ENCODE measurements at places on chromosomes 3 and 15. TPM values are rescaled to one million over a fixed set of nuclear protein-coding genes. Genes with fewer than 3 reads are reported as not detected.

DNA sequence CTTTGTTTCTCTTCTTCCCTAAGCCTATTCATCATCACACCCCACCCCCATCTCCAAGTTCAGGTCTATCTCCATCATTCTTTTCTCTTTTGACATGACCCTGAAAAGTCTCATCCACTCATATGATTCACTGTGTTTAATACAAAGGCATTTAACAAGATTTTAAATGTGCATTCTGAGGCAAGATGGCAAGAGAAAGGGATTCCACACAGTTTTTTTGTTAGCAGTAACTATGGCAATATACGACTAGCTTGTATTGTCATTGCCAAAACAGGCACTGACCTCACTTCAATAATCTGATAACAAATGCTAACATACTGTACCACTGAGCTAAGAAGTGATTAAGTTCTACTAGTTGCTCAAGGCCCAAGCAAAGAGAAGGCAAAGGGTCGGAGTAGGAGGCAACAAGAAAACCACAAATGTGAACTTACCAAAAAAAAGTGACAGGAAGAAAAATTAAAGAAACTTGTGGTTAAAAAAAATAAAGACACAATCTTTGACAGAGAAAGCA, 53.2 kb downstream of the FBN1 start:
- DNase-seq = peak; percentile 61

DNA sequence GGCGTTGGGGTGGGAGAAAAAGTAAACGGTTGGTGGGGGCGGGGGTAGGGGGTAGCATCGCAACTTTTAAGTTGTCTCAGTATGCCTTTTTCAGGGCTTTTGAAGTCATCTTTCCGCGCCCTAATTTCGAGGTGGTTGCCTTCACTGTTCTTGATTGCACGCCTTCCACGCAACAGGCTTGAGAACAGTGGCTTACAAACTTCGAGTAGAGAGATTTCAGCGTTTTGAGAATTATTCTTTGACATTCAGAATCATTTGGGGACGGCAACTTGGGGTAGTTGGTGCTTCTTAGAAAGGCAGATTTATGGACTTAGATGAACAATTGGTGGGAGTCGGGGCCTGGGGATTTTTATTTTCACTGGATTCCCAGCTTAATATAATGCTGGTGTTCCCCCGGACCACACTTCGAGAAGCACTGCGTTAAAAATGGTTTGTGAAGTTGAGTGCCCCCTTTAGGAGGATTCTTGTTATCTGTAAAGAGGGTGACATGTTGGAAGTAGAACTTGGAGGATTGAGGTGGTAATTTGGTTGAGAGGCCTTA, 880 bp downstream of the PPP4R2 start:
- peak; percentile 74 for DNase-seq

DNA sequence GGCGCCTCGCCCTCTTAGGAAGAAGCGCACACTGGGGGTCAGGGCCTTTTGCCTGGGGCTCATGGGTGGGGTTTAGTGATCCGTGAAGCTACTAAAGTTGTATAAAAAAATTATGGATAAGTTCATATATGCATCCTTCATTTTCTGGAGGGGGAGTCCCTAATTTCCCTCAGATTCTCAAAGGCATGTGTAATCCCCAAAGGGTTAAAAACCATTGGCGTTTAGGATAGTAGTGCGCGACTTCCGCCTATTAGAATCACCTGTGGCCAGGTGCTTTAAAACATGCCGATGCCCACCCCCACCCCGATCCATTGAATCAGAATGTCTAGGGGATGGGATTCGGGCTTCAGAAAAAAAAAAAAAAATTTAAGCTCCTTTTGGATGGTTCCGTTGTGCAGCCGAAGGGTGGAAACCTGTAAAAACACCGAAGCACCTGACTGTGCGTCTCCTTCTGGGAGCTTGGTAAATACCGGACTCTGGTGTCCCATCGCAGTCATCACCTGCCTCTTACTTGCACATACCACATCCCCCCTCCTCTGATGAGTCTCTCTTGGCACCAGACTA, 570 bp downstream of the APH1B start:
- no peak for DNase-seq

GRCh38 chr3:72515281-72515680, 333.0 kb downstream of the SHQ1 start:
- DNase-seq = no peak

- DNase-seq = no peak
Measured at GRCh38 chr3:25479727-25480010, 51.6 kb downstream of the RARB start.

- no peak for DNase-seq
Measured at GRCh38 chr15:63811942-63812550, 21.7 kb downstream of the HERC1 start.

GRCh38 chr3:116367761-116368395, 77.4 kb downstream of the LSAMP start:
- DNase-seq = no peak

DNA sequence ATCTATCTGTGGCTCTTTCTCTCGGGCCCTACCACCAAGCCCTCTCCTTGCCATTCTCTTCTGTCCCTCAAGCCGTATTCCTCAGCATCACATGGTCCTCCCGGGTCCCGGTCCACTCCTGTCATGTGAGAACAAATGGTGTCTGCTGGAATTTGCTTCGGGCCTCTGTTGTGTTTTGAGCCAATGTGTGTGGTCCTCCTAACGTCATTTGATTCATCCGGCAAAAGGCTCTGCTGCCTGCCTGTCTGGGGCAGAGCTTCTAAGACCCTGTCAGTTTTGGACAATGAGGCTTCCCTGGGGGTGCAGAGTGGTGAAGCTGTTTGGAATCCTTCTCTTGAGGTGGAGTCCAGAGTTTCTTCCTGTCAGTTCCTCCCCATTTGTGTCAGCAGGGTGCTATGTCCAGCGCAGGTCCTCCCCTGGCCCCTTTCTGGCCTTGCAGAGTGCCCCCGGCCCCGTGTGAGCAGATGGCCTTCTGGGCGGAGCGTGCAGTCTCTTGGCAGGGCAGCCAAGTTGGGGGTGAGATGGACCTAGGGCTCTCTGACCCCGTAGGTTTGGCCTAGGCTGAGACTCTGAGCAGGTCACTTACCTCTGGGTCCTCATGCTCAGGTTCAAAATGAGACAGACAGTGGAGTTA, 93.6 kb downstream of the APBA2 start:
- no peak for DNase-seq

DNA sequence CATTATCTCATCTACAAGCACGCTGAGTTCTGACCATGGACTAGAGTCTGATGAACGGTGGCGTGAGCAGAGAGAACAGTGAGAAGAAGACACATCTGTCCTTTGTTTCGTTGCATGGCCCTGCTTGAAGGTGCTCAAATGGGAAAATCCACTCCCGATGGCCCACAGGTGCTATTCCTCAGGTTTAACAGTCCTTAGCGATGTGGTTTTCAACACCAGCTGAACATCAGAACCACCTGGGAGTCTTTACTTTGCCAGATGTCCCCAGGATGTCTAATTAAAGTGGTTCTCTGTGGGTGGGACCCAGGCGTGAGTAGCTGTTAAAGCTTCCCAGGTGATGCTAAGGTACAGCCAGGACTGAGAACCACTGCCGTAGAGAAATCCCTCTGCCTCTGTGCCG, 13.0 kb downstream of the ADAMTS17 start:
- no peak for DNase-seq

DNA sequence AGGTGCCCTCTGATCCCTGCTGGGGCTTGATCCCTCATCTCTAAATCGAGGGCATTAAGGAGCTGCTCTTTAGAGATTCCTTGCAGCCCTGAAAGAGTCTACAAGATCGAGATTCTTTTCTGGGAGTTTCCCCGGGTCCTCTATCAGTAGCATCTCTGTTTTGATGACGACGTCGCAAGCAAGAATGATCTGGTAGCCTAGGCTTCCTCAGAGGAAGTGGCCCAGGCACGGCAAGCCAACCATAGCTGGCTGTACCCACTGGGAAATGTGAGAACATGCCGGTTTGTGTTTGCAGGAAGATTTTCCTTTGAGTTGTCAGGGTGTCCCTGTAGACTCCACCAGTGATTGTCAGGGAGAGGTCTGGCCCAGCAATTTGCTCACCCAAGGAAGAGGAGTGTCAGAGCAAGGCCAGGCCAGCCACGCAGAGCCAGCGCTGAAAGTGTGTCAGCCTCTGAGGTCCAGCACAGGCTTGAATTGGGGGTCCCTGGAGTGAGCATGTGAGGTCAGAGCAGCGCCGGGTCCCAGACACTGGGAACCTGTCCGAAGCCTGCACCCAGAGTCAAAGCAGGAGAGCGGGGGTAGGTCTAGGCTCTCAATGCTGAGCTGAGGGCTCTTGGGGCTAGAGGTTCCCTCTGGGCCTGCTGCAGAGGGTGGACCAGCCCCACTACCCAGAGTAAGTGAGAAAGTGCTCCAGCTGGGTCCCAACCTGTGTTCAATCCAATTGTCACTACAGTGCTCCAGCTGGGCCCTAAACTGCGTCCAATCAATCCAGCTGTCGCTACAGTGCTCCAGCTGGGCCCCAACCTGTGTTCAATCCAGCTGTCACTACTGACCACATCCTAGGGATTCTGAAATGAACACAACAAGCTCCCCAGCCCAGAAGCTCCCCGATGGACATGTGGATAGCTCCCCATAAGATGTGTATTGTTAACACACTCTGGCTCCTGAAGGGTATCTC, 95.7 kb downstream of the CHDH start:
- no peak for DNase-seq

- DNase-seq = no peak
Measured at GRCh38 chr3:174362556-174362955, 496.6 kb upstream of the NAALADL2 start.

GRCh38 chr3:60703956-60704736, 547.1 kb downstream of the FHIT start:
- DNase-seq = no peak

- DNase-seq = no peak
Measured at GRCh38 chr3:162367429-162368260, 871.0 kb downstream of the OTOL1 start.

GRCh38 chr15:52789008-52789600, 1.0 kb downstream of the ONECUT1 start:
- no peak for DNase-seq

GRCh38 chr3:119352863-119353527, 58.8 kb downstream of the ARHGAP31 start:
- peak; percentile 75 for DNase-seq

DNA sequence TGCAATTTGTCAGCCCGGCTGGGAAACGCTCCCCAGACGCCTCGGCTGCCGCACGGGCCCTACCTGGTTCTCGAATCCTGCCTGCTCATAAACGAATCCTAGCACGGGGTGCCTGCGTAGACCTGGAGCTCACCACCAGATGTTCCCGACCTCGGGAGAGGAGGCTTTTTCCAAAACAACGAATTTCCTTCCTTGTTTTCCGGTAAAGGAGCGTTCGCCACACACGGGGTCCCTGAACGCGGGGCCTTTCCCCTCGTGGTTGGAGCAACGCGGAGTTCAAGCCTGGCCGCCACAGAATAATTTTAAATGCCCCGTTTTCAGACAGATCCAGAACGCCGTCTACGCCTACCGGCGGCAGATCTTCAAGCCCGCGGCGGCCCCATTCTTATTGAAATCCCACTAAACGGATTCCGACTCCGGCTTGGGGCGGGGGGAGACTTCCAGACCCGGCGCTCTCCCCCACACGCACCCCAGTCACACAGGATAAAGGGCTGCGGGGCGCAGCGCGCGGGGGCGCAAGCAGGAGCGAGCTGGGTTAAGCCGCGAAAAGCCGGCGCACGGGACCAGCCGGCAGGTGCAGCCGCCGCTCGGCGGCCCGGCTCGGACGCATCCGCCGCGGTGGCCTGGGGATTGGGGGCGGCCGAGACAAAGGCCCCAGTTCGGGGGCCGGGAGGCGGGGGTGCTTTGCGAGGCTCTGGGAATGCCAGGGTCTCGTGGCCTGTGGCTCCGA, 895 bp downstream of the GATA2 start:
- DNase-seq = peak; percentile 18

- no peak for DNase-seq
Measured at GRCh38 chr15:52804526-52805081, 14.5 kb upstream of the ONECUT1 start.

DNA sequence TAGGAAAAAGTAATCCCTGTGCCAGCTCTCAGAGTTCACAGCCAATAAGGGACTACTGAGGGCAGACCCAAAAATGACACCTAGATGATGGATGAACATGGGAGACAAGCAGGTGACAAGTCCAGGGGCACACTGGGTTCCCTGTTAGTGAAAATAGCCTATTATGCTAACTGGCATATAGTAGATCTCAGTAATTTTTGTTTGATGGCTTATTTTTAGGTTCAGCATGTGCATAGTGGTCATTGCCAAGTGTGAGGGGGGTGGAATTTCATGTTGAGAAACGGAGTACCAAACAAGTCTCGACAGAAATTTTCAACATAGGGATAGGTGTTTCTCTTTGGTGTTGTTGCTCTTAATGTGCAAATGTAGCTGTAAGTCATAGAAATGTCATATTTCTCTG, 6.4 kb upstream of the ITGB5 start:
- DNase-seq = no peak

GRCh38 chr15:44798826-44799225, 62.5 kb downstream of the TRIM69 start:
- DNase-seq = peak; percentile 47

DNA sequence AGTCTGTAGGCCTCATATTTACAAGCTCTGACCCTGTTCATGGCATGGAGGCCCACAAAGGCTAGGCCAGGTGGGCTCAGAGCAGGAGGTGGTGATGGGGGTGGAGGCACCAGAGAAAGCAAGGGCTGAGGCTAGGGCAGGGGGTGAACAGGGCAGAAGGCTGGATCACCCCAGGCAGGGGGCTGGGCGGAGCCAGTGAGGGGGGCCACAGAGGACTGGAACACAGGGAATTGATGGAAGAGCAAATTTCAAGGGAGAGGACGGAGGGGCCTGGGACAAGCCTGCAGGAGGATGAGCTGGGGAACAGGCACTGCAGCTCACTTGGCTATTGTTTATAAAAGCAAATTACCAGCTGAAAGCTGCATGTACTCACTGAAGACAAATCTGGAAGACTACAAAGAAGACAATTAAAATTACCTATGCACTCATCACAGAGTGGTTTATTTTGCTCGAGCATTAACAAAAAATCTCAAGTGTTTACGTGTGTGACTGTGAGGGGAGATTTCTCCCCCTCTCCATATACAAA, 11.0 kb downstream of the TNFAIP8L3 start:
- no peak for DNase-seq

DNA sequence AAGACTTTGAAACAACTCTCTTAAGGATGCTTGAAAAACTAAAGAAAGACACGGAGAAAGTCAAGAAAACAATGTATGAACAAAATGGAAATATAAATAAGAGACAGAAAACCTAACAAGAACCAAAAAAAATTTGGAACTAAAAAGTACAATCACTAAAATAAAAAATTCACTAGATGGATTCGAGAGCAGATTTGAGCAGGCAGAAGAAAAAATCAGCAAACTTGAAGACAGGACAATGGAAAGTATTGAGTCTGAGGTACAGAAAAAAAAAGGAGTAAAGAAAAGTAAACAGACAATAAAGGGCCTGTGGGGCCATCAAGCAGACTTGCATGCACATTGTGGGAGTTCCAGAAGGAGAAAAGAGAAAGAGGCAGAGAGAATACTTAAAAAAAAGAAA, 13.4 kb upstream of the CDAN1 start:
- DNase-seq = no peak

CCR3 gene
- not detected for total RNA-seq

CLDN16 gene
- 0.34 TPM for total RNA-seq

CCDC191 gene
- total RNA-seq = 3.2 TPM

ADIPOQ gene
- total RNA-seq = not detected

FETUB gene
- total RNA-seq = not detected

ERICH6 gene
- not detected for total RNA-seq

MLF1 gene
- total RNA-seq = 7.1 TPM

GATA2 gene
- total RNA-seq = 25.0 TPM

CCRL2 gene
- 5.1 TPM for total RNA-seq

LRRN1 gene
- not detected for total RNA-seq

ATP13A3 gene
- 196 TPM for total RNA-seq
